Heart left ventricle (tissue), 16 donors: ENCODE measurements at places on chromosomes 12 and 14. TPM values are rescaled to one million over a fixed set of nuclear protein-coding genes. Genes with fewer than 3 reads are reported as not detected.

The DCP1B gene
- 1.3 TPM for polyA plus RNA-seq

The LMO3 gene
- polyA plus RNA-seq = 0.14 TPM

DNA sequence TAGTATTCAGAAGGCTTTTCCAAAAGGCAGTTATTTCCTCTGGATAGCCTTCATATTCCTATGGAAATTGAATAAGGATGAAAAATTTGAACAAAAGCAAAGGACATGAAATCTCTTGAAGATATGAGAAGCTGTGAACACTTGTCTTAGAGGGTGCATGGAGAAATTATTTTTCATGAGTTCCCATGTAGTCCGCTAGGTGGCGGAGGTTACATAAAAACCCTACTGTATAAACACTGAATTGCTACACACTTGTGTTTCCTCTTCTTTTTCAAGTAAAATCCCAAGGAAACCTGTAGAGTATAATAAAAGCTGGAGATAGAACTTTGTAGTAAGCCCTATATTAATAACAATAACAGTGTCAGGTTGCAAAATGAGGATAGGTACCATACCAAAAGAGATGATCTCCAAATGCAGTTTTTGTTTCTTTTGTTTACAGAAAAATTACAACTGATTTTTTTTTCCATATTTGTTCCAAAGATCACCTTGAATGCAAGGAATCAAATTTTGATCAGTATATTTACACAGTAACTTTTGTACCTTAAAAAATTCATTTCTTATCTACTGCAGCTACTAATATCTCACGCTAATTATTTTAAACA is 37.8 kb upstream of the OR4E1 start:
- DNase-seq = no peak

DNA sequence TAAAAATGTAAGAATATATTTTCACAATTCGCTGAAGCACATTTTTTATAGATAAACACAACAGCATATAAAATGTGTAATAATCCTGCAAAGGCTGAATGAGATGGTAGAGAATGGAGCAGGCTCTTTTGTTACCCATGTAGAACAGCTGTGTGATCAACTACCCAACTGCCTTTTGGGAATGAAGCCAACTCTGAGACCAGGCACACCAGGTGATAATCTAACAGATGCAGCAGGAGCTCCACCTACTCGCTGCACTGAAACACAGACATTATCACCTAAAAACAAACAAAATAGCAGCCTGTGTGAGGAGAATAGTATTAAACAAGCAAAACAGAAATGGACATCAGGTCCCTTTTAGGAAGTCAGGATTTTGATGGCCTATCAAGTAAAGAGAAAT is 183.3 kb downstream of the CCDC59 start:
- DNase-seq = no peak

DNA sequence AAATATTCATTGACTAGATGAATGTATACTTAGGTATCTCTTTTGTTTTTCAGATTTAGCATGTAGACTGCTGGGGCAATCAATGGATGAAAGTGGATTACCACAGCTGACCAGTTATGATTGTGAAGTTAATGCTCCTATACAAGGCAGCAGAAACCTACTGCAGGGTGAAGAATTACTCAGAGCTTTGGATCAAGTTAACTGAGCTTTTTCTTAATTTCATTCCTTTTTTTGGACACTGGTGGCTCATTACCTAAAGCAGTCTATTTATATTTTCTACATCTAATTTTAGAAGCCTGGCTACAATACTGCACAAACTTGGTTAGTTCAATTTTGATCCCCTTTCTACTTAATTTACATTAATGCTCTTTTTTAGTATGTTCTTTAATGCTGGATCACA is 15.3 kb upstream of the SNAPC1 start:
- DNase-seq = no peak

- DNase-seq = no peak
Observed at GRCh38 chr14:91417983-91418386, 365 bp upstream of the CCDC88C start.

DNA sequence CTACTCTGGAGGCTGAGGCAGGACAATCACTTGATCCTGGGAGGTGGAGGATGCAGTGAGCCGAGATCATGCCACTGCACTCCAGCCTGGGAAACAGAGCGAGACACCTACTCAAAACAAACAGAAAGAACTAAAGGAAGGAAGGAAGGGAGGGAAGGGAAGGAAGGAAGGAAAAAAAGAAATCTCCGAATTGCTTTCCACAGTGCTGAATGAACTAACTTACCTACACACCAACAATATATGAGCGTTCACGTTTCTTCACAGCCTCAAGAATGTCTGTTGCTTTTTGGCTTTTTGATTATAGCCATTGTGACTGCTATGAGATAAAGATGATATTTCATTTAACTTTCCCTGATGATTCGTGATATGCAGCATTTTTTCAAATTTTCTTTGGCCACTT is 1343.7 kb downstream of the LRFN5 start:
- DNase-seq = no peak
